ENCODE measurements at places on chromosomes 7 and 10.

- no peak for DNase-seq
These were observed 12.6 kb downstream of the USP6NL start for GRCh38 chr10:11598712-11599397.

- DNase-seq = no peak
These were observed 123.2 kb downstream of the HERPUD2 start for GRCh38 chr7:35571611-35572240.

DNA sequence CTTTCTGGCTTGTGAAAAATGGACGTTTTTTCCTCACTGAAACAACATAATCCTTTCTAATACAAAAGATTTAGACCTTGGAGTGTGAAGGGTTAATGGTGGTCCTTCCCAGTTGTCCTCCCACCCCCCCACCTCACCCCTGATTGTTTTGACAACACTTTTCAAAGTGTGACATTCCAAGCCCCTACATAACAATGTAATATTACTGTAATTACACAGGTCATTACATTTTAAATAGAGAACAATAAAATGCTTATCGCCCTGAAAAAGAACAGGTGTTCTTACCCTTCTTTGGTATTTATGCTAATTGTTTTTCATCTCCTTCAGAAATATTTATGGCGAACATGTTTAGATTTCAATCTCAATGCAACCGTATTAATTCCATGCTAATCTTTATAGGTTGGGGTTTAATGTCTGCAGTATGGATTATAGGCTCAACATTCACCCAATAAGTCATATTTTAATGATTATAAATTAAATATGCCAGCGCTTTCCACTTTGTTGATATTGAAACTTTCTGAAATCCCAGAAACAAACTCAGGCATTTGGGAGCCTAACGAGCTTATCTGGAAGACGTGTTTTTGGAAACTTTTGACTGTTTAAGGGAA lies 5.0 kb downstream of the TCF7L2 start:
- DNase-seq = no peak

DNA sequence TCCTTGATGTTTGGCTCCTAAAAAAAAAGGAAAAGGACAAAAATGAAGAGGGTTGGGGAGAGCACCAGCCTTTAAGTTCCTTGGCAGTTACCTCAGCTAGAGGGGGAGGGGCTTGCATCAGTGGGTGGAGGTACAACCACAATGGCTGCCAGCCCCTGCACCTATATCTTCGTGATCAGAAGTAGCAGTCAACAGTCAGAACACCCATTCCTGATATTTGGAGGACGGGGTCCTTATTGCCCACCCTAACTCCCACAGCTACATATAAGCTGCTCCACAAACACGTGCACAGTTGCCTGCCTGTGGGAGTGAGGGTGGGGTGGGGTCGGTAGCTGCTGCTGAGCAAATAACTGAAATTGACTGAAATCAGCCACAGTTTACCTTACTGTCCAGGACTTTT lies 26.2 kb downstream of the C1GALT1 start:
- DNase-seq = no peak

GRCh38 chr10:61589547-61590243 lies 73.0 kb upstream of the CABCOCO1 start:
- DNase-seq = no peak

DNA sequence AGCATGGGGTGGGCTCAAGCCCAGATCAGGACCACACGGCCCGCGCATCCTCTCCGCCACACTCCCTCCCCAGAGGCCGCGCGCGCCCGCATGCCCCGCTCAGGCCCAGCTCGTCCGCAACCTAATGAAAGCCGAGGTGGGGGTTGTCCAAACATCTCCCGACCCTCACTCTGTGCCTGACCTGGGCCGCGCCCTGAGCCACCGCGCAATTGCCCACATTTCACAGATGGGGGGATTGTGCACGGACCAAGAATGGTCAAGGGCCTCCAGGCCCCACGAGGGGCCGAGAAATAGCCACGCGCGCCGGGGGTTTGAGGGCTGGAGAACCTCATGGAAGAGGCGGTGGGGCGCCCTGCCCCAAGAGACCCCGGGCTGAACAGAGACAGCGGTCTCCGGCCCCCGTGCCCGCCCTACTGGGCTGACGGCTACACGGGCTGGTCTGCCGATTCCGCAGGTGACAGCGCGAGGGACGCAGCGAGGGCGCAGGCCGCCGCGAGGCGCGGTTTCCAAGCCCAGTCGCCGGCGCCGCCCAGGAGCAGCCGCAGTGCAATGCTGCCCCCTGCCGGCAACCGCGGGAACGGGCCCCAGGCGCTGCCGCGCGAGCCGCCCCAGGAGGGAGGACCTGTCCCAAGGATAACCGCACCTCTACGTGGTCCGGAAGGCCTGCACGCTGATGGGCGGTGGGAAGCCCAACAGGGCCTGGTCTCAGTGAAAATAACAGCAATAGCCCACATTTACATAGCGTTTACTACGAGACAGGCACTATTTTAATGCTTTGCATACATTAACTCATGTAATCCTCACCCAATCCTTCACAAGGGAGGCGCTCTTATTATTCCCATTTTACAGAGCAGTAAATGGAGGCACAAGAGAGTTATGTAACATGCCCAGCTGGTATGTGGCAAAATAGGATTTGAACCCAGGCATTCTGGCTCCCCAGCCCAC lies 10.5 kb upstream of the GRID1 start:
- peak; percentile 65 for DNase-seq

DNA sequence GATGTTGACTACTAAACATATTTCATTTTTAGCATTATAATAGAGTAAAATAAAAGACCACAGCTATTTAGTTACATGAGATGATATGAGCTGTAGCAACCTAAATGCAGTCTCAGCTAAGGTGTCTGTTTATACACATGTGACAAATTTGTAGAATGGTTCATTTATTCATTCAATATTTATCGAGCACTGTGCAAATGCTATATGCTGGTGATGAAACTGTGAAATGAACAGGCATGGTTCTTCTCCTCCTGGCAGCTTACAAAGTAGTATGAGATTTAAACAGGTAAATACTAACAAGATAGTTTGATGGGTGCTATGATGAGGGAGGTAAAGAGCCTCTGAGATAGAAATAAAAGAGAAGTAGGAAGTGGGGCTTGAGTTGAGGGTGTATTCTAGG lies 60.8 kb downstream of the LRGUK start:
- no peak for DNase-seq

GRCh38 chr10:11553773-11554381 lies 57.6 kb downstream of the USP6NL start:
- DNase-seq = no peak

DNA sequence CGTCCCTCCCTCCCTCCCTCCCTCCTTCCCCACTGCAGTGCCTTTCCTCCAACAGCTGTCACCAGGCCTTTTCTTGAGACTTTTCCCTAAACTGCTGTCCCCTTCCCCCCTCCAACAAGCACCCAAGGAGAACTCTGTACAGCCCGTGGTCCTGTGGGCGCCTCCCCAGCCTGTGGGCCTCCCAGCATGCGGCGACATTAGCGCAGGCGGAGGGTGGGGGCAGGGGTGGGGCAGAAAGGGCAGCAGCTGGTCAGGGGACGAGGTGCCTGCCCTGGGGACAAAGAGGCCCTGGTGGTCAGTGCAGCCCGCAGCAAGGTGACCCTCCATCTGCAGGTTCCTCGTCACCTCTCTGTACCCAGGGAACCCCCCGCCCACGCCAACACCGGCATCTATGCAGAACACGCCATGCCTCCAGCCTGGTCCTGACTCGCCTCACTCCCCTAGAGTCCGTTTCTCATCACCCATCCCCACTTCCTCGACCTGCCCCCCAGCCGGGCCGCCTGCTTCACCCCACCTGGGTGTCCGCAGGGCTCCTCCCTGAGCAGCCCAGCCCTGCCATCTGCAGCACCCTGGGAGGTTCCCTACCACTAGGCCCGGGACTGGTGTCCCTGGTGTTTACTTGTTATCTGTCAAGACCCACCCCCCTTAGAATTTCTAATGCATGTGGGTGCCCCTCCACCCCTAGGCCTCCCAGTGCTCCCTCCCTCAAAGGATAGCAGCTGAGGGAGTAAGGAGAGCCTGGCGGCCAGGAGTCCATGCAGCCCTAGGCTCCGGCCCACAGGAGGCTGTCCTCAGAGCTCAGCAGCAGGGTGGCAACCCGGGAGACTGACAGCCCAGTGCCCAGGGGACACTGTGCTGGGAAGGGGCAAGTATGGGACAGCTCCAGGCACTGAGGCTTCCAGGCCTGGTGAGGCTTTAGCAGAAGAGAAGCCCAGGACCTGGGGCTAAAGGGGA lies 147.8 kb downstream of the ARHGAP22 start:
- DNase-seq = no peak

DNA sequence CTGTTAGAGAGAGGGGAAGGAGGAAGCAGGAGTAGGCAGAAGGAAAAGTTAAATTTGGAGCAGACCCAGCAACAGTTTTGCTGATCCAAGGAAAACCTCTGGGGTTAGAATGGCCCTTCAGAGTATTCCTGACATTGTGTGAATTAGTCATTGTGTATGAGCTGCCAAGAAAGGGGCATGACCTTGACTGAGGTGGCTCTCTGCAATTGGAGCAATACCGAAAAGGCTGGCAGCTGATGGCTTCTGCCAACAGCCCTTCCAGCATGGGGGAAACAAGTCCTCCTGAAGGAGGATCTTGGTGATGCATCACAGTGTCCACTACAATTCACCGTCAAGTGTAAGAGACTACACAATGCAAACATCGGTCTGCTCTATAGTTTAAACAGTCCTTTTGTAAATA lies 20.6 kb upstream of the WASL start:
- no peak for DNase-seq

DNA sequence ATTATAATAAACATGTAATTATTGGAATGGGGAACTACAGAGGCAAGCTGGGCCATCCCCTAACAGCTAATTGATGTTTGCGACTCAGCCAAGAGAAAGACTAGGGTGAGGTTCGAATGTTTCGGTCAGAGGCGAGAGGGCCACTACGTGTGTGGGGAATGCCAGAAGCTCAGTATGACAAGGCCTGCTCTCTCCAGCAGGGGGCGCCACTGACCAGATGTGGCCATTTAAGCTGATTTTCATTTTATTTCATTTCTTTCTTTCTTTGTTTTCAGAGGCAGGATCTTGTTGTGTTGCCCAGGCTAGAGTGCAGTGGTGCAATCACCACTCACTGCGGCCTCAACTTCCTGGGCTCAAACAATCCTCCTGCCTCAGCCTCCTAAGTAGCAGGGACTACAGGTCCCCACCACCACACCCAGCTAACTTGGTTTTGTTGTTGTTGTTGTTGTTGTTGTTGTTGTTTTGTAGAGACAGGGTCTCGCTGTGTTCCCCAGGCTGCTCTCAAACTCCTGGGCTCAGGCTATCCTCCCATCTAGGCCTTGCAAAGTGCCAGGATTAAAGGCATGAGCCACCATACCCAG lies 38.1 kb downstream of the TMEM130 start:
- peak; percentile 5 for DNase-seq

DNA sequence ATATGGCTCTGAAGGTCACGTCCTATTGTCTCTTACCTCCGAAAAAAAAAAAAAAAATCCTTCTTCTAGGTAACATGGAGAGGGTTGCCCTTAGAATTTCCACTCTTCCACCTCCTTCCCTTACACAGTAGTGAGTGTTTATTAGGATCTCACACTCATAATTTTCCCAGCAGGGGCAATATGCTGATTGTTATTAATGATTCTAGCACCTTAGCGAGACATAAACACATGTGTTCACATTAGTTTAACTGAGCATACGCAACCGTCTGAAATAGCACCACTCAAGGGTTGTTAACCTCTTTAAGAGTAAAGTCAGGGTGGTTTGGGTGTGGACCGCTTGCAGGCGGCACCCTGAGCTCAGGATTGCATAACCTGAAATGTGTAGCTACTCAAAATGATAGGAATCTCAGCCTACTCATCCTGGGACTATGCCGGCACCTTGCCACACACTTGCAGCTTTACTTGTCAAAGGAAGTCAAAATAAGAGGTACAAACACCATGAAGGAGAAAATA lies 52.2 kb downstream of the CPEB3 start:
- no peak for DNase-seq

DNA sequence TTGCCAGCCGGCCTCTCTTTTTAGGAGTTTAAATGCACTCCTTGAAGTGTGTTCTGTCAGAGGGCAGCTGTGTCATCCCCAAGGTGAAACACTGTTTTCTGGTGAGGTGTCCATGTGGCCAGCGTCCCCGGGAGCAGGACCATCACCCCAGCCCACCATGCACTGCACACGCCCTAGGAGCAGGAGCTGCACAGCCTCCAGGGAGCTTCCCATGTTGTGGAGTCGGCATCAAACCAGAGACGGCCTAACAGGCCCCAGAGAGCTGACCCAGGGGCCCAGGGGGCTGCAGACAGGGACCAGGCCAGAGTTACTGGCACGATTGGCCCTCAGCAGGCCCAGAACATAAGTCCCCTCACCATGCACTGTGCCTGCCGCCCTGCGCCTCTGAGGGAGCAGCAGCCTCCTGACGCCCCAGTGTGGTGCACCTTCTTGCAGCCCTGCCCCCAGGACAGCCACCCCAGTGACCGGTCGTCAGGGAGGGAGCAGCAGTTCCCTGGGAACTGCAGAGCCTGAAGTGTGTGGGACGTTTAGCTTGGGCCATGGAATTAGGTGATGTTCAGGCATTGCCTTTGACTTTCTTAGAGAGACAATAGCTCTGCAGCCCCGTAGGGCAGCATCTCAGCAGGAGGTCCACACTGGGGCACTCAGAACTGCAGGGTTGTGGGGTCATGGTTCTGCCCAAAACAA lies 97.9 kb downstream of the NKX6-2 start:
- no peak for DNase-seq

- DNase-seq = no peak
These were observed 209.4 kb downstream of the CELF2 start for GRCh38 chr10:11227103-11227502.

DNA sequence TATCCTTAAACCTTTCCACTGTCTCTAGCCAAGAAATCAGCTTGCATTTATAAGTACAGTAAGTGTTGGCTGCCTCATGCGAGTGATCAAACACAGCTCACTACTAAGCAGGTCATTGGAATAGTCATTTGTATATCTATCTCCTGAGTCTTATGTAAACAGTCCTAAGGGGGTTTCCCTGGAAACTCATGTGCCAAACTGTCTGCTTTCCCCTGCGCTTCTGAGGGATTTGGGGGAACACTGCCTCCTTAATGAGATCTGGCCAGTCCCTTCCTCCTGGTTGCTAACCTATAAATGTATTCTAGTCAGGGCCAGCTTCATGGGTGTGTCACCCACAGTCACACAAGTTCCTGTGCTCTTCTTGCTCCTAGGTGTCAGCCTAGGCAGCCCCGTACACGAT lies 133.1 kb downstream of the CD36 start:
- DNase-seq = no peak

GRCh38 chr10:70191972-70192305 lies 21.6 kb upstream of the SAR1A start:
- no peak for DNase-seq

DNA sequence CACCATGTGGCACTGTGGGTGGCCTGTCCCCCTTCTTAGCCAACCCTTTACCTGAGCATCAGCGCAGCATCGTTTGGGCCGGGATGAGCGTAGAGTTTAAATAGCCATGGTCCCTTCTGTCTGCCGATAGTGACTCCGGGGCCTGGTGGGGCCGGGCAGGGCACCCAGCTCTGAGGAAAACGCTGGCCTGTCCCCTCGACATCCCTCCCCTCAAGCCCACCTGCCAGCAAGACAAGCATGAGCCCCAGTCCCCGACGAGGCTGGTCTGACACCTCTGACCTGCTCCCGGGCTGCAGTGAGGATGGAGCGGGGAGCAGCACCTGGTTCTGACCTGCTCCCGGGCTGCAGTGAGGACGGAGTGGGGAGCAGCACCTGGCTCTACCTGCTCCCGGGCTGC lies 31.1 kb upstream of the CNPY1 start:
- DNase-seq = no peak

GRCh38 chr7:110448918-110449317 lies 642.0 kb upstream of the LRRN3 start:
- no peak for DNase-seq

- DNase-seq = no peak
These were observed 17.8 kb downstream of the VWC2 start for GRCh38 chr7:49791088-49791741.

Measured in stimulated activated CD8-positive, alpha-beta memory T cell treated with anti-CD3 and anti-CD28 coated beads, Interleukin-7, amount 100 ng/mL, for 1 hour (primary cell).